ENCODE measurements at places on chromosomes 7 and 10.

- no peak for DNase-seq
Observed at GRCh38 chr10:113820507-113820906, 33.4 kb downstream of the DCLRE1A start.

DNA sequence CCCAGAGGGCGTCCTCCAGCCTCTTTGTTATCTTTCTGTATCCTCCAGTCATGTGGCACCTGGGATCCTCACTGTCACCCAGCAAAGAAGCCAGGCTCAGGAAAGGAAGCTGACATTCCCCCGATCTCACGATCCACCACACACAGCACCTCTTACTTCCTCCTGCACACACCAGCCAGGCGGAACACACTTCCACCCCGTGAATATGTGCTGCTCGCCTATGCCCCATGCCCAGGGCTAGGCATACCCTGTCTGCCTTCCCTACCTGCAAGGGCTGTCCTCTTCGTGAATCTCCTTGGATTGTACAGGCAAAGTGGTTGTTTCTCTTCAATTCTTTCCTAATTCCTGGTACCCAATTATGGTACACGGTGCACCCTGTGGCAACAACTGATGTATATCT, 191.0 kb downstream of the TNS3 start:
- no peak for DNase-seq

DNA sequence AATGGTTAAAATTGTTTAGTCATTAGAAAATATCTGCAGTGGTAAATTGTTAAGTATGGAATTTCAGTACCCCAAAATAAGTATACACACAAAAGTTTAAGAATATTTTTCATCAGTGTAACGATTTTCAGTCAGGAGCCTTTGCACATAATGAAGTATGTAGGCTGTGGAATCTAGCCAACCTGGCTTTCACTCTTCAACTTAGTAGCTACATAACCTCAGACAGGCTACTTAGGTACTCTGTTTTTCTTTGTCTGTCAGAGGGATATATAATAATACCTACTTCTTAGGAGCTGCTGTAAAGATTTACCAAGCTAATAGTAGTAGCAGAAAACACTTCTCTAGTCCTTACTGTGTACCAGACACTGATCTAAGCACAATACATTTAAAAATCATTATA, 137.5 kb downstream of the ZEB1 start:
- DNase-seq: no peak

DNA sequence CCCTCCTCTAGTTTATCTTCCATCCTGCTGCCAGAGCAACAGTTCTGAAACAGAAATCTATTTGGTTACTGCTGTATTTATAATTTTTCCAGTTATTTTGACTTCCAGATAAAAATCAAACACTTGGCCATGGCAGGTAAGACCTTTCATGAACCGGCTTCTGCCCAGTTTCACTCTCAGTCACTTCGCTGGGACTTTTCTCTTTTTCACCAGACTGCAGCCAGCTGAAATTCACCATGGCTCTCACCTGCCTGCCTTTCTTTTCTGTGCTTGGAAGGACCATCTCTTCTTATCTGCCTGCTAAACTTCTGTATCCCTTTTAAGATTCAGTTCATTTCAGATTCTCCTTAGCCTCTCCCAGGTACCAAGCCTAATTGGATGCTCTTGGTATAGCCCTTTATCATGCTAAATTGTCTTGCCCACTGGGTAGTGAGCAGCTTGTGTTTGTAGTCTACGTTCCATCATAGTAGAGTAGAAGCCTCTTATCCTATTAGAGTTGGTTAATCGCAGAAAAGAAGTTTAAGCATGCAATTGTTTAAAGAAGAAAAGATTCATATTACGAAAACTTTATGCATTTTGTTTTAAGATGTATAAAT, 71.7 kb downstream of the TAF3 start:
- DNase-seq: no peak

GRCh38 chr7:70571961-70572360, 560.0 kb upstream of the GALNT17 start:
- no peak for DNase-seq

Measured in Kasumi-1 (cell line).